Smooth muscle cell of the coronary artery (primary cell): ENCODE measurements at places on chromosomes 5 and 9. TPM values are rescaled to one million over a fixed set of nuclear protein-coding genes. Genes with fewer than 3 reads are reported as not detected.

Gene IDNK
- total RNA-seq, result 3.7 and 4.1 TPM in 2 replicates

Gene CAVIN4
- total RNA-seq, result 1.1 and 1.4 TPM in 2 replicates

Gene ADGRV1
- total RNA-seq, result 0.08 and 0.59 TPM in 2 replicates

Gene NRG2
- total RNA-seq, result 0.15 and 1.6 TPM in 2 replicates

Gene ANKRD18B
- total RNA-seq, result 0.83 TPM in 1 of 2 replicates, not detected in the other

Gene CD72
- total RNA-seq, result 0.30 and 3.5 TPM in 2 replicates

Gene TBC1D13
- 8.4 and 9.2 TPM in 2 replicates for total RNA-seq

Gene CDH9
- total RNA-seq, result not detected in 2 replicates

Gene PPP6C
- 5.9 and 9.5 TPM in 2 replicates for total RNA-seq

Gene TXNDC8
- total RNA-seq, result not detected in 2 replicates

Gene FOXD4L6
- total RNA-seq, result under 0.01 and 0.08 TPM in 2 replicates

Gene ARHGEF28
- 4.3 and 26.2 TPM in 2 replicates for total RNA-seq

Gene SHOC1
- total RNA-seq, result not detected in 2 replicates

Gene KCNMB1
- total RNA-seq, result 0.08 TPM in 1 of 2 replicates, not detected in the other

Gene CCL19
- not detected in 2 replicates for total RNA-seq

Gene ASPN
- 12.5 and 13.0 TPM in 2 replicates for total RNA-seq
